ENCODE measurements at places on chromosomes 12 and 14.

- DNase-seq = no peak
These were observed 50.5 kb downstream of the SAMD4A start for GRCh38 chr14:54617467-54617866.

GRCh38 chr14:59333668-59334067 is 131.5 kb downstream of the GPR135 start:
- DNase-seq = no peak

- no peak for DNase-seq
These were observed 404.6 kb downstream of the MED13L start for GRCh38 chr12:115872919-115873357.

DNA sequence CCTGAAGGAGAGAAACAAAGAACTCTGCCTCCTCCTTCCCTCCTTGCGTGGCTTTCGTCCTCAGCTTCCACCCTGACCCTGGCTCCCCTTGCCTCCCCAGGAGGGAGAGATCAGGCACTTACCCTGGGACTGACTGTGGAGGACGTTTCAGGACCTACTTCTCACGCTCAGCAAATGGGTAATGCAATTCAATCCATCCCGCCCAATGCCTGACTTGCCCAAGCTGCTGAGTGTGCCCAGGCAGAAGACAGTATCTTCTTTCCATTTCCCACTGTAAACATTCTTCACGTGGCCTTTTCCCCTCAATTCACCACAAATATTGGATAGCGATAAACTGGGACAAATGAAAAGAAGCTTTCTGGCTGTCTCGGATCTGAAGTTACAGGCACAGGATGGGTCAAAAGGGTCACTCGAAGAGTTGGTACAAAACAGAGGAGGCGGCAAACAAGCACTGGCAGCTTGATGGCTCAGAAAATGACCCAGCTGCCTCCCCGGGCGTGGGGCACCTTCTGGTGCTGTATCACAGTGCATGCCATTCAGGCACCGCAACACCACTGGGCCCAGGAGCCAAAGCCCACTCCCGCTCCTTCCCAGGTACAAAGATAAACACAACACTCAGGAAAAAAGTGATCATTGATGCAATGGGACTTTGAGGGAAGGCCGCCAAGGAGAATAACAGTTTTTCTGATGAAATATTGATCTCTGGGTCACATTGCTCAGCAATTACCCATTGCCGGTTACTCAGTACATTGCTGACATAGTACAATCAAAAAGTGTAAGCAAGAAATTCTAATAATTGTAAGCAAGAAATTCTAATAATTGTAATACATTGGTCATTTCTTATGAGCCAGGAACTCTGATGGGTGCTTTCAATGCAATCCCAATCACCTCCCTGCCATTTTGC is 65.8 kb downstream of the TRIM9 start:
- DNase-seq = no peak

GRCh38 chr12:117141097-117141898 is 42.1 kb upstream of the TESC start:
- DNase-seq = no peak

DNA sequence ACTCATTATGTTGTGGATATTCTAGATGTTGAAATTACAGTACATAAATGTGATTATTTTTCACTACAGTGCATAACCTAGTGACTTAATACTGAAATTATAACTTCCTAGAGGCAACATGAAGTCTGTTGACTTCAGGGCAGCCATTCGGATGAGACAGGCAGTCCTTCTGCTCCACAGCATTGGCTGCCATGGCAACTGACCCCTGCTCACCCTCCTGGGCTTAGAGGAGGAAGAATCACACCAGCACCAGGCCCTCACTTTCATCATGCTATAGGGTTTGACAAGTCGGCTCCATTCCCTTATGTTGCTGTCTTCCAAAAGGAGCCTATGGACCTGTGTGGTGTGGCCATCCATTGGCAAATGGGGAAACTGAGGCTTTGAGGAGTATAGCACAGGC is 233.5 kb upstream of the TMEM132C start:
- DNase-seq = no peak

- DNase-seq = no peak
These were observed 50.6 kb downstream of the OTX2 start for GRCh38 chr14:56759633-56760032.

DNA sequence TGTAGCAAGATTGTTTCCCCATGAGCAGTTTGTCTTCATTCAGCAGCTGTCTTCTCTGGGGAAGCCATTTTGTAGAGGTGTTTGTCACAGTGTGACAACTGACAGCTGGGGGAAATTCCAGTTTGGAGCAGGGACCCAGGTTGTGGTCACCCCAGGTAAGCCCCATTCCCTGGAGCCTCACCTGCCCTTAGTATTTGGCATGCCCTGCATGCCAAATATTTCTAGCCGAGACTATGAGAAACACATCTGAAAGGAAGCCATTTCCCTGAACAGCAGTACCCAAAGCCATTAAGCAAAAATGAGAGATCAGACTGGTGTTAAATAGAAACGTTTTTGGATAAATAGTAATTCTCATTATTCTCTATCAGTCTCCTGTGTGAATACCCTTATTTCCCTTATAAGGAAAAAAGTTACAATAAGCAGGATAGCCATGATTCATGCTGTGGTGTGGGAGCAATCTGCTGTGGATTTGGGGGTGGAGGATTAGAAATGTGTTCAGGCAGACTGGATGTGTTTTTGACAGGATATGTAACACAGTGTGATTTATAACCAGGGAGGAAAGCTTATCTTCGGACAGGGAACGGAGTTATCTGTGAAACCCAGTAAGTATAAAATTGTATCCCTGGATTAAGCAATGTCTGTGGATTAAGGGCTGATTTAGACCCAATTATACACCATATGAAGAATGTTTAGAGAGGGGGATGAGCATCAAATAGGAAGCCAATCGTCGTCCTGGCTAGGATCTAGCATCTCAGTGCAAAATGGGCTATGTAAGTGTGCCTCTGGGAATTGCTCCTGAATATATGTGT is 68.9 kb downstream of the DAD1 start:
- no peak for DNase-seq

DNA sequence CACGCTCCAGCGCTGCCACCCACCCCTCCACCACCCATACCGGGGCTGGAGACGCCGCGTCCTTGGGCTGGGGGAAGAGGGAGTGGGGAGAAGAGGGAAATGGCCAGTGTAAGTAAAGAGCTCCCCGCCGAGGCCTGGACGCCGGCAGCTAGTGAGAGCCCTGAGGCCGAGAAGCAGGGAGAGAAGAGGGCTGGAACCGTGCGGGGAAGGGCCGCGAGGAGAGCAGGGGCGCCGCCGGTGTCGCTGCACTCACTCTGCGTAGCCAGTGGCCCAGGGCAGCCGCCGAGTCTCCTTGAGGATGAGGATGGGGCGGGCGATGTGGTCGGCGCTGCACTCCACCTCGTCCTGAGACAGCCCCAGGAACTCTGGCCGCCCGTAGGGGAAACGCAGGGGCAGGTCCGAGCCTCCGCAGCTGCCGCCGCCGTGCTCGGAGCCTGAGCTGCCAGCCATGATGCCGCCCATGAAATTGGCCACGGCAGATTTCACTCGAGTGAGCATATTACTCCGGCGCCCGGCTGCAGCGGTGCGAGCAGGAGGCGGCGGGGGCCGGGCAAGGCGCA is 631 bp downstream of the PPM1H start:
- peak; percentile 62 for DNase-seq

DNA sequence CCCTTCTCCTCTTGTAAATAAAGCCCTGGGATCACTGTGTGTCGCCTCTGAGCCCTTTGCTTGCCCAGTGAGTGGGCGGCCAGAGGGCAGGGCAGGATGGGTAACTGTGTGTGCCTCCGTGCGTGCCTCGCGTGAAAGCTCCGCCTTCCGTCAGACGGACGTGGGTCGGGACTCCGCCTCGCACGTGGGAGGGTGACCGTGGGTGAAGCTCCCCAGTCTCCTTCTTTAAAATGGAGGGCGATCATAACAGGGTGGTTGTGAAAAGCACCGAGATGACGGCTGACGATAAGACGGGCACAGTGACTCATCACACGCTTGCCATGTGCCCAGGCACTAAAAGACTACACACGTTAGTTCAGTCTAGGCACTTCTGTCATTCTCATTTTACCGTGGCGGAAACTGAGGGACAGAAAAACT is 9.2 kb downstream of the PHB2 start:
- DNase-seq = no peak

DNA sequence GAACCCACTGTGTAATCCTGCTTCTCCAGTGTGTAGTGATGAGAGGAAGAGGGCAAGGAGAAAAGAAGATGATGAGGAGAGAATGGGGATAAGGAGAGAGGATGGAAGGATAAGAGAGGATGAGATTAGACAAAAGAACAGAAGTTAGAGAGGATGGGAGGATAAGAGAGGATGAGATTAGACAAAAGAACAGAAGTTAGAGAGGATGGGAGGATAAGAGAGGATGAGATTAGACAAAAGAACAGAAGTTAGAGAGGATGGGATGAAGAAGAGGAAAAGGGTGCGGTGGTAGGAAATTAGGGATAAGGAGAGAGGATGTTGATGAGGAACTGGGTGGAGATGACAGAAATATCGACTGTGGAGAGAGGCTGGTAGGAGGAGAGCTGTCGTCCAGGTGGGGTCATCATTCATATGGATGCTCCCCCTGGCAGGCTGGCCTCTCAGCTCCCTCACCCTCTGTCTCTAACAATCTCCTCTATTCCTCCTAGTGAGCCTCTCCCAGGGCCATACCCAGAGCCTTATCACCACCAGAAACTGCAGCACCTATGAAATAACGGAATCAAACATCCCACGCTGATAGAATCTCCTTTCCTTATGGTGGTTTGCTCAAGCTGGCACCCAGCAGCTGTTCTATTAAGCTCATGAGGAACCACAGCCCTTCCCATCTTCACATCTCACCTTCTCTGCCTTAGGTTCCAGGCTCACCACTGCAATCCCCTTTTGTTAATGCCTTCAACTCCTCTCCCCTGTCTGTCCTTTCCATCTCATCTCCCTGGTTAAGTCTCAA is 6.0 kb upstream of the CIROP start:
- DNase-seq = no peak

- no peak for DNase-seq
These were observed 390.7 kb downstream of the C12orf75 start for GRCh38 chr12:105721051-105721825.

- DNase-seq = no peak
These were observed 19.9 kb downstream of the LRTM2 start for GRCh38 chr12:1839956-1840951.

DNA sequence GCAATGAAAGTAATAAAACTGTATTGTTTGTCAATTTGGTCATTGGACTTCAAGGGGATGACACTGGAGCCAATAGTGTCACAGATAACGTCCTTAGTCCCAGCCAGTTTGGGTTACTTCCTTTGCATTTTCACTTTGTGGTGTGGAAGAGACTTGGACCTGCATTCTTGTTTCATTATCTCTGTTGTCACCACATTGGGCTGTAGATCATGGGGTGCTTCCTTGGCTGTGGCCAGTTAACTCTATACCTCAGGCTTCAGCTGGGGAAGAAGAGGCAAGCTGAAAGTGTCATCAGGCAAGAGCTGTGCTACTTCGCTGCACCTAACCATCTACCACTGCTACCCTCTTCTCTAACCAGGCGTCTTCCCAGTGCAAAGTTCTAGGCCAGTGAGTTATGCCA is 15.1 kb upstream of the CISTR start:
- DNase-seq = no peak

GRCh38 chr14:33454022-33454595 is 496.8 kb downstream of the EGLN3 start:
- no peak for DNase-seq

DNA sequence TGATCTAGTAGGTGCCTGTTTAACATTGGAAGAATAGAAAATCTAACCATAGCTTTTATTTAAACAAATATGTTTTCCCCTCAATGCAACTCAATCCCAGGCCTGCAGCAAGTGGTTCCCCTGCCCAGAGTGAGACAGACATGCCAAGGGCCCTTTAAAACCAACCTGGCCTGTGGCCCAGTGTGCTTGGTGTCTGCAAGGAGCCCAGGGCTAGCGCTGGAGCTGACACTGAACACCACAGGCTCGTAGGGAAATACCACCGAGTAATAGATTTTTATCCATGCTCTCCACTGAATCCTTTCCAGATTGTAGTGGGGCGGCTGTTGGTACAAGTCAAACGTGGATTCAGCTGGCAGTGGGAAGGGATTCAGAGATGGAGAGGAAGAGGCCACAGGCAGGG is 95.6 kb upstream of the NRXN3 start:
- no peak for DNase-seq

- no peak for DNase-seq
These were observed 98.9 kb downstream of the ACSS3 start for GRCh38 chr12:81176796-81177195.

DNA sequence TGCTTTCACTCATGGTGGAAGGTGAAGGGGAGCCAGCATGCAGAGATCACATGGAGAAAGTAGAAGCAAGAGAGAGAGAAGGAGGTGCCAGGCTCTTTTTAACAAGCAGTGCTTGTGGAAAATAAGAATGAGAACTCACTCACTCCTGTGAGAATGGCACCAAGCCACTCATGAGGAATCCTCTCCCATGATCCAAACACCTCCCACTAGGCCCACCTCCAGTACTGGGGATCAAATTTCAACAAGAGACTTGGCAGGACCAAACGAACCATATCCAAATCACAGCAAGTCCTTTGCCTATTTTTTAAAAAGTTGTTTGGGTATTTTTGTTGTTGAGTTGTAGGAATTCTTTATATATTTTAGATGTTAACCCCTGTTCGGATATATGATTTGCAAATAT is 245.9 kb upstream of the ARID2 start:
- DNase-seq = no peak

DNA sequence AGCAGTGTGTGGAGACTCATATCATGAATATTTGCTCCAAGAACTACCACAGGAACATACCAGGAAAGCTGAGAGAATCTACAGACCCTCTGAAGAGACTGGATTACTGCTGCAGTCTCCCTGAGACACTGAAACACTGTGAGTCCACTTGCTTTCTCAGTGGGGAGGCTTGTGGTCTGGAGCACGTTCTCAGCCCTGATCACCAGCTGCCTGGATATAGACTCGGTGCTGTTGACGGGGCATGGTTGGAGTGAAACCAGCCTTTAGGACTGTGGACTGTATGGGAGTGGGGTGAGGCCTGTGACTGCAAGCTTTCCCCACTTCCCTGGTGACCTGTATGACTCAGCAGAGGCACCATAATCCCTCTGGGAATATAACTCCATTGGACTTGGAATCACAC is 525.8 kb upstream of the FBXO33 start:
- no peak for DNase-seq

- peak; percentile 49 for DNase-seq
These were observed 54.0 kb downstream of the SLC38A1 start for GRCh38 chr12:46214668-46215436.

GRCh38 chr12:52542157-52542556 is 10.8 kb downstream of the KRT71 start:
- DNase-seq = no peak

DNA sequence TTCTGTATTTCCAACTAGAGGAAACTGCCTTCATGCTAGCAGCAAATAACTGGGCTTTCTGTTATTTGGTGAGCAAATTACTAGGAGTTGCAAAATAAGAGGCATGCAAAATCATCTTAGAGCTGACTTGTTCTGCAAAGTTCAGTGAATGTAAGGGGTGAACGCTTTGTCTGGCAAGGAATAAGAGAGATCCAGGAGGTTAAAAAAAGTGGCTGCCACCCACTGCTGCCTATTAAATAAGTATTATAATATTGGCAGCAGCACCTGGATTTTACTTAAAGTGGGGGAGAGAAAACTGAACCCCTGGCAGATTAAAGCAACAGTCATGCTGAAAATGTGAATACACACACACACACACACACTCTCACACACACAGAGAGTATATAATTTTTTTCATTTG is 557.0 kb downstream of the FLRT2 start:
- DNase-seq = no peak
